ENCODE measurements at places on chromosomes 7 and 10.

DNA sequence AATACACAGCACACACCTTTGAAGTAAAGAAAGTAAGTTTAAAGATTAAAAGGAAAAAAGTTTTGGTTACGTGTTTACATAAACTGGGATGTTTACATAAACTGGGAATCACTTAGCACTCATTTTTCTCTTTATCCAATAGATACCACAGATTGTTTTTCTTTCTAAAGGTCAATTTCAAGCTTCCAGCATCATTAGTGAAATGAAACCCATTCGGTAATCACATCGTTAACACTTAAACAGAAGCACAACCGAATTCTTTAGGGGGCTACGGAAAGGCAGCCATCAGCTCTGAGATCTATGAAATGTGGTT, 1.1 kb downstream of the ODAD2 start:
- no peak for DNase-seq

DNA sequence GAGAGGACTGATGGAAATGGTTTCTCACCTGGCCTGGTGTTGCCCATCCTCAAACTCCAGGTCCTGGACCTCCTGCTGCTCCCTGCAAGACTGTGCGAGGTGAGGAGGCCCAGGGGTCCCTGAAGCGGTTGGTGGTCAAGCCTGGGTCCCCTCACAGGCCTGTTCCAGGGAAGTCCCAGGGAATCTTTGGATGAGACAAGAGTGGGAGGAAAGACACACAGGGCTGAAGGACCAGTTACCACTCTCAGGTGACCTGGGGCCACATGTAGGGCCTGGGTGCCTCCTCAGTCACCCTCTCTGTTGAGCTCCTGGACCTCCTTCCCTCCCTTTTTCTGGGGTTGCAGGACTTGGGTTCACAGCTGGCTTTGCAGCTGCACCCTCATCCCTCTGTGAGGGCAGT, 42.6 kb upstream of the CXCL12 start:
- no peak for DNase-seq

DNA sequence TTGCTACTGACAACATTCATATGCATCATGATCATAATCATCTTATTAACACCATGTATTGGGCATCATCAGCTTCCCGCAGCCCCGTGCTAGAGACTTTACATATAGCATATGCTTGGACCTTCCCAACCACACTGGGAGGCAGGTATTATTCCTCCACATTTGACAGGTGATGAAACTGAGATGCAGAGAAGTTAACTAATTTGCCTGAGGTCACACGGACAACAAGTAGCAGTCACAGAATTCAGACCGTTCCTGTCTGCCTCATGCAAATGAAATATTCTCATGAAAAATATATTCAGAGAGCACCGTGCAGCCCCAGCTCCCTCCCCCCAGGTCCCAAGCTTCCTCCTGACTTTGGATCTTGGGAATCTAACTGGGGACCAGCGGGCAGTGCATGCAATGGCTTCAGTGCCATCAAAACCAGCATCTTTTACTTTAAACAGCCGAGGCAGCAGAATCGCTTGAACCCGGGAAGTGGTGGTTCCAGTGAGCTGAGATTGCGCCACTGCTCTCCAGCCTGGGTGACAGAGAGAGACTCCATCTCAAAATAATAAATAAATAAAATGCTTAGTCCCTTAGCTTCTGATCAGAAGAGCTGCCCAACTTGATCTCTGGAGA, 112.2 kb upstream of the GPR26 start:
- DNase-seq = no peak

- no peak for DNase-seq
Observed at GRCh38 chr10:131769571-131770410, 131.0 kb upstream of the PPP2R2D start.

- no peak for DNase-seq
Observed at GRCh38 chr7:52085610-52086009, 769.0 kb upstream of the COBL start.

DNA sequence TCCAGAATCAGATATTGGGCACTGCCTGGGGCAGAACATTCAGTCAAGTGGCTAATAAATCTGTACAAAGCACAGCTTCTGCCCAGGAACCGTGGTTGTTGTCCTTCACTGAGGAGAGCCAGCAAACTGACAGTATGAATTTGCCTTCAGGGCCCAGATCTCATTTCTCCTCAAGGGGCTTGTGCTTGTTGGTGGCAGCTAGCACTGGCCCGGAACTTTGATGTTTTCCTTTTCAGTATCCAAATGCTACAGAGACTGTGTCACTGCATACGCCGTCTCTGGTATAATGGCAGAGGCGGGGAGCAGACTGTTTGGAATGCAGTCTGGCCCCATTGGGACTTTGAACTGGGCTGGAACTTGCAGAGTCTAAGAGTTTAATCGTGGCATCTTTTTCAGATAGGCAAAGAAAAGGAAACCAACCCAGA, 30.4 kb upstream of the ADD3 start:
- DNase-seq = no peak

GRCh38 chr10:122062831-122063674, 74.1 kb downstream of the TACC2 start:
- DNase-seq = no peak

Measured in GDM1 (cell line).